Fibroblast of lung (primary cell): ENCODE measurements at places on chromosomes 4 and X. TPM values are rescaled to one million over a fixed set of nuclear protein-coding genes. Genes with fewer than 3 reads are reported as not detected.

AASDH gene
- total RNA-seq: 21.8 and 24.6 TPM in 2 replicates

TFE3 gene
- 24.7 and 36.8 TPM in 2 replicates for total RNA-seq

MGAT4D gene
- total RNA-seq: not detected in 2 replicates

SLC49A3 gene
- total RNA-seq: 3.9 and 5.1 TPM in 2 replicates

TCP11X2 gene
- total RNA-seq: not detected in 2 replicates

SMIM10L2A gene
- 0.51 and 0.66 TPM in 2 replicates for total RNA-seq

FAT4 gene
- total RNA-seq: 9.0 and 17.8 TPM in 2 replicates

CHST7 gene
- 8.5 and 11.2 TPM in 2 replicates for total RNA-seq
